ENCODE measurements at places on chromosomes 6 and 20.

- DNase-seq, result no peak
Observed at GRCh38 chr6:141675957-141676356, 456.8 kb upstream of the GJE1 start.

- no peak for DNase-seq
Observed at GRCh38 chr6:106194949-106195921, 109.1 kb downstream of the PRDM1 start.

GRCh38 chr20:42391807-42392206 is 773.6 kb upstream of the CHD6 start:
- DNase-seq, result no peak

DNA sequence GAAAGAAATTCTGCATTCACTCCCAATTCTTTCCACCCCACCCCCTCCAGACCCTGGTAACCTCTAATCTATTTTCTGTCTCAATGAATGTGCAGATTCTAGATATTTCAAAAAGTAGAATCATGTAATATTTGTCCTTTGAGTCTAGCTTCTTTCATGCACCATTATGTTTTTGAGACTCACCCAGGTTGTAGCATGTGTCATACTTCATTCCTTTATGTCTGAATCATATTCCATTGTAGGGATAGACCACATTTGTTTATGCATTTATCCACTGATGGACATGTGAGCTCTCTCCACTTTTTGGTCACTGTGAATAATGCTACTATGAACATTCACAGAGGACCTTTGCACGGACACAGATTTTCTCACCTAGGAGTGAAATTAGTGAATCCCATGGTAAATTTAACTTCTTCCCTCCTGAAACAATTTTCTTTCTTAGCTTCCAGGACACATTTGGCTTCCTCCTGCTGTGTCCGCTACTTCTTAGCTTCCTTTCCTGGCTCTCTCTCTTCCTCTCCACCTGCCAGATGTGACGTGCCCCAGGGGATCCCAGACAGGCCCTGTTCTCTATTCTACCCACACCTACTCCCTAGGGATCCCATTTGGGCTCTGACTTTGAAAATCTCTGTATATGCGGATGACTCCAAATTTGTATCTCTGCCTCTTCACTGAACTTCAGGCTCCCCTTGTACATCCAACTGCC is 24.1 kb upstream of the ARFGEF2 start:
- no peak for DNase-seq

DNA sequence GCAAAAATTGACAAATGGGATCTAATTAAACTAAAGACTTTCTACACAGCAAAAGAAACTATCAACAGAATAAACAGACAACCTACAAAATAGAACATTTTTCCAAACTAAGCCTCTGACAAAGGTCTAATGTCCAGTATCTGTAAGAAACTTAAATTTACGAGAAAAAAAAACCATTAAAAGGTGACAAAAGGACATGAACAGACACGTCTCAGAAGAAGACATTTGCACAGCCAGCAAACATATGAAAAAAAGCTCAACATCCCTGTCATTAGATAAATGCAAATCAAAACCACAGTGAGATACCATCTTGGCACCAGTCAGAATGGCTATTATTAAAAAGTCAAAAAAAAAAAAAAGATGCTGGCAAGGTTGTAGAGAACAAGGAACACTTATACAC is 70.6 kb upstream of the GRIK2 start:
- no peak for DNase-seq

GRCh38 chr6:56406276-56407269 is 159.2 kb upstream of the COL21A1 start:
- DNase-seq, result peak; percentile 45

- no peak for DNase-seq
Observed at GRCh38 chr6:138405816-138406413, 1.9 kb downstream of the HEBP2 start.

DNA sequence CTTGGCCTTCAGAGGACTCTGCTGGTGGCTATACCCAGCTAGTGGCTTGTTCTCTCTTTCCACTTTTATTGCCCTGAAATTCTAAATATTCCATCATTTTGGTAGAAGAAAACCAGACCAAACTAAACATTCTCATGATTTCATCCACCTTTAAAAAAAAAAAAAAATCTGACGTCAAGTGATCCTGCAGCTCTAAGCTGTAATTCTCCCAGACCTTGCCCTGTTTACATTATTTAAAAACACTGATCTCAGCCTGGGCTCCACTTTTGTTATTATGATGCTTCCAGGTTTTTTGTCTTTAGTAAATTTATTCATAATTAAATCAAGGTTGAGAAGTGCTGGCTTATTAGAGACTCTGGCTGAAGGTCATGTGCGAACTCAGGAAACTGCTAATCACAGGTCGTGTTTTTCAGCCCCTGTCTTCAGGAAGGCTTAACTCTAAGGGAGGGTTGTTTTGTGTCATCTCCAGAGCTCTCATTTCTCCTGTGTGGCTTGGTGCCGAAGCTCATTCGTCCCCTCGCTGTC is 114.4 kb downstream of the MTHFD1L start:
- DNase-seq, result no peak

- DNase-seq, result no peak
Observed at GRCh38 chr20:24782801-24783630, 166.1 kb upstream of the CST7 start.

- no peak for DNase-seq
Observed at GRCh38 chr6:110543106-110543505, 66.7 kb upstream of the SLC22A16 start.

DNA sequence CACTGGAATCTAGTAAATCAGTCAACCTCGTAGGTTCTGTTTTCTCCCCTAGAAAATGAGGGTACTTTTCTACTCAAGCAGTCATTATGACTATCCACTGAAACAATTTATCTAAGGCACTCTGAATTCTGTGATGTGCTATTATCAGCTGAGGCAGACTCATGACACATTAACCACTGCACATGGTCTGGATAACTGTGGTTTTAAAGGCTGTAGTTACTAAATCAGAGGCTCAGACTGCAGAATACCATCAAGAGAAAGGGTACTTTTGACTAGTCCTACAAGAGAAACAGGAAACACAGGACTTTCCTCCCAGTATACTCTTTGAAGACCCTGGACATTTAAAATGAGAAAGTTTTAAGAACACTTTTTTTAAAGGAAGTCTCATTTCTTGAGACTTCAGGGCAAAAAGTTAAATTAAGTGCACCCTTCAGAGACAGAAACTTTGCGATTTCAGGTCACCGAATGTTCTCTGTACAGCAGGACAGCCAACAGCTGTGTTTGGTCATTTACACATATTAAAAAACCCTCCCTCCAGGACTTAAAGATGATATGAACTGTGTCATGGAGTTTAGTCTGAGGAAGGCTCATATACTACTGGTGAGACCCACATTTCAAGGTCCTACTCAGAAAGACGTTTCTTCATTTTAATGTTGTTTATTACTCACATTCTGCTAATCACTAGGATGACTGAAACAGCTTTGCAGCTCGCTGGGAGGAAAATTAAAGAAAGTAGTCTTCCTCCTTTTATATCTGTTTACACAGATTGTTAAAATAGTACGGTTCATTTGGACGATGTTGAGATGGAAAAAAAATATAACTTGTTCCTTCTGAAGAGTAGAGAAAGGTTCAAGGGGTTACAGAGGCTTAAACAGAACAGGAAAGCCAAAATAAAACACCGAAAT is 19.9 kb downstream of the ATXN1 start:
- DNase-seq, result peak; percentile 17

DNA sequence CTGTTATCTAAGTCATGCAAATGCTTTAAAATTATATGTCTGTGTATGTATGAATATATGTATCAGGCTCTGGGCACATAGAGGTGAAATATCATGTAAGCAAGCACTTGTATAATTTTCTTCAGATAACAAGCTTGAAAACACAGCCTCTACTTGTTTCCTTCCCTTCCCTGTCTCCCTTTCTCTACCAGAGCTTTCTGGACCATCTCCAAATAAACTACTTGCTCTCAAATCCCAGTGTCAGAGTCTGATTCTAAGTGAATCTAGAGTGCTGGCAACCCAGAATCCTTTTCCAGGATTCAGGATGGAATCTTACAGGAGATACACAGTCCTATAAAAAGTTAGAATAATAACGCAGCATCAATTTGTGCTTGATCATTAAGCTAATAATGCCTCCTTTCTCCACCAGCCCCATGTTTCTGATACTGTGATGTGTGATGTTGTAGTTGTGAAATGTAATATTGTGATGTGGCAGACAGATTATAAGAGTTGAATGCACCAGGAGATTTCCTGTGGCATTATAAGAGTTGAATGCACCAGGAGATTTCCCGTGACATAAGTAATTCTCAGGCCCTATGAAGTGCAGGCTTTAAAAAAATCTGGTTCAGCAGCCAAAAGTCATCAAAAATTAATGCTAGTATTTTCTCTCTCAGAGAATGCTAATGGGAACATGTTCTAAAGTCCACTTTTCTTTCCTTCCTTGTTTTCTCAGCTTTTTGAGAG is 89.6 kb downstream of the PCSK2 start:
- no peak for DNase-seq

- DNase-seq, result no peak
Observed at GRCh38 chr6:15460110-15460727, 202.6 kb downstream of the DTNBP1 start.

DNA sequence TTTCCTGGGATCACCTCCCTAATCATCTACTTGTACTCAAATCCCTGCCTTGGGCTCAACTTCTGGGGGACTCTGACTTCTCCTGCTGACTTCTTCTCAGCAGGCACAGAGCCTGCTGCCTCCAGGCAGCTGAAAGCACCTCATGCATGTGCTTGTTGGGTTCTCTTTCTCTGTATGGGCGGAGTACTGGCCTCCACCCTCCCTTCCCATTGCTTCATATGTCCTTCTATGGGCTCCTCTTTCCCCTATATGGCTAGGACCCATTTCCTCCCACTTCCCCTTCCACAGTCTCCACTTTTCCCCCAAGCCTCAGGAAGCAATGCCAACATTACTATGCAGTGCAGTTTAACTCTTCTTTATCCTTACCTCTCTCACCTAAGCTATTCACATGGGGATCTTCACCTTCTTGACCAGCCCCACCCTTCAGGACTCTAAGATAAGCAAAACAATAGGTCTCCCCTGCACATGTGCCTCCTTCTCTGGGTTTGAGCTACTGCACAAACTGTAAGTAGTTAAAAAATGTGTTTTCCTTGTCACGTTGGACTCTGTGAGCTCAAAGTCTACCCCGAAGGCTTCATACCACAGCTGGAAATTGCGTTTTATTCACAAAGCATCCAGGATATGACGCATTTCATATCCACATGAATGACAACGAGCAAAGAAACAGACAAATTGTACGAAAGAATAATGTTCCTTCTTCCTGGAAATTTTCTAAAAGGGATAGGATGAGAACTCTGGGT is 93.7 kb downstream of the CDS2 start:
- DNase-seq, result no peak

DNA sequence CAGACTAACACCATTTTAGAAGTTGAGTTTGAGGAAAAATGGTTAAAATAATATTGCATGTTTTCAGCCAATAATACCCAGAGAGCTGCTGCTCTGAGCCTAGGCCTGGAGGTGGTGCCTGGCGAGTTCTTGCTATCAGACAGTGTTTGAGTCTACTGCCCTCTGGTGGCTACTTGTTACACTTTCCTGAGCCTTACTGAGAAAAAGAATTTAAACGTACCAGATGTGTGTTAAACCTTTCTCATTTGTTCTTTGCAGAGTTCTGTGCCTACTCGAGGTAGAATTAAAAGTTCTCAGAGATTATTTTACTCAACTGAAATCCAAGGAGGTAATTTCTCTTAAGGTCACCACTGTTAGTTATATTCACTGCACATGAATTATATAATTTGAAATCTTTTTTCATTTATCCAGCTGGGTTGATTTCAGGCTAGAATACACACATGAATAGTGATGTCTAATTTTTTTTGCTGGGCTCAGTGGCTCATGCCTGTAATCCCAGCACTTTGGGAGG is 38.2 kb downstream of the SHLD1 start:
- DNase-seq, result peak; percentile 81

GRCh38 chr6:100512203-100512862 is 47.6 kb upstream of the SIM1 start:
- DNase-seq, result no peak

- DNase-seq, result no peak
Observed at GRCh38 chr6:7077856-7078255, 29.9 kb upstream of the RREB1 start.

DNA sequence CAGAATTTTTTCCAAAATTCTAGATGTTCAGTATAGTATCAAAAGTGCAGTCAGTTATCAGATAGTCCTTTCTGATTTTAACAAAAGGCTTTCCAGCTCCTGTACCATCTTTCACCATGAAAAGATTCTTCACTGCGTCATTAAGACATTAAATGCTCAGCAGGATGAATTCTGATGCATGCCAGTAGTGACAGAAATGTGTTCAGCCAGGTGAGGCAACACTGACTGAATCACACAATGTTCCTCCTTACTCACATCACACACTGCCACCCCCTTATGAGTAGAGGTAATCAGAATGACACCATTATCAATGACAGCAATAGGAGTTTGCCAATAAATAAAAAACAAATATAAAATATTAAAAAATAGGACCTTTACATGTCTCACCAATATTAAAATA is 426.6 kb upstream of the PLCB4 start:
- DNase-seq, result no peak

- DNase-seq, result no peak
Observed at GRCh38 chr6:894274-894673, 201.3 kb upstream of the EXOC2 start.

GRCh38 chr20:9144643-9145042 is 75.8 kb downstream of the PLCB4 start:
- no peak for DNase-seq

- no peak for DNase-seq
Observed at GRCh38 chr6:147179809-147180208, 24.4 kb upstream of the STXBP5 start.

GRCh38 chr6:122286512-122286911 is 112.9 kb upstream of the HSF2 start:
- no peak for DNase-seq
